Activated CD4-positive, CD25-positive, alpha-beta regulatory T cell (primary cell): ENCODE measurements at places on chromosomes 3 and 15.

DNA sequence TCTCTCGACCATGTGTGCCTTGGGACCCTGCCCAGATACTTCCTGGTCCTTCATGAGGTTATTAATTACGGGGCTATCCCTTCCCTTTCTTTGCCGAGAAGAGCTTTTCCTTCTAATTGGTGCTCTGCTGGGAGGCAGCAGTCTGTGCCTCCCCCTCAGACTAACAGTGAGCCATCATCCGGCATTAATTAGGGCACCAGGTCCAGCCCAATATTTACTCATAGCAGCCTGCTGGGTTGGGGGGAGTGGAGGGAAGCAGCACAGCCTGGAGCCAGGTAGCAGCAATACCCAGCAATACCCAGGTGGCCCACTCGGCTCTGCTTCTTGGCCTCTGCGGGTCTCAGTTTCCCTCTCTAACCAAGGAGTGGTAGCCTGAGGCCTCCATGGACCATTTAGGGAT, 20.1 kb downstream of the CACNA2D2 start:
- DNase-seq: no peak

GRCh38 chr3:139101396-139101795, 56.7 kb upstream of the PRR23C start:
- no peak for DNase-seq

- no peak for DNase-seq
These were observed 92.5 kb upstream of the MB21D2 start for GRCh38 chr3:193010191-193010590.

DNA sequence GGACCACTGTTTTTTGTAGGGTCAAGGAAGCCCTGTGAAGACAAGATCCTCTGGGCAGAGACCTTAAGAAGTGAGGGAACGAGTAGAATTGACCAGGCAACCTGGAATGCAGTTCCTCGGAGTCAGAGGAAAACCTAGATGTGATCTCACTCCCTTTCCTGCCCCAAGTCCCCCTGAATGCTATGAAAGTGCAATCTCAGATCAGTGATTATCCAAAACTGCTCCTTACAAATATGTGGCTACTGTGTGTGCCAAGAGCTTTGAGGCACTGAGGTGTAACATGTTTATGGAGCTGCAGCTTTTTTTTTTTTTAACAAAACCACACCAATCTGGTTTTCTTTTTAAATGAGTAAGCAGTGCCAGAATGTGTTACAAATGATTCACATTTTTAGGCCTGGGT, 35.8 kb downstream of the THSD4 start:
- no peak for DNase-seq

DNA sequence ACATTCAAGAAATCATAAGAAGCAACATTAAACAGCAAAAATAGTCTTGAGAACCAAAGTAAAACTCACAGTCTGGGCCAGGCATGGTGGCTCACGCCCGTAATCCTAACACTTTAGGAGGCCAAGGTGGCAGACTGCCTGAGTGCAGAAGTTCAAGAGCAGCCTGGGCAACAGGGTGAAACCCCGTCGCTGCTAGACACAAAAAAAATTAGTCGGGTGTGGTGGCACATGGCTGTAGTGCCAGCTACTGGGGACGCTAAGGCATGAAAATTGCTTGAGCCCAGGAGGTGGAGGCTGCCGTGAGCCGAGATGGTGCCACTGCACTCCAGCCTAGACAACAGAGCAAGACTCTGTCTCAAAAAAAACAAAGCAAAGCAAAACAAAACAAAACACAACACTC, 117.7 kb upstream of the GOLGA6L6 start:
- DNase-seq: no peak

DNA sequence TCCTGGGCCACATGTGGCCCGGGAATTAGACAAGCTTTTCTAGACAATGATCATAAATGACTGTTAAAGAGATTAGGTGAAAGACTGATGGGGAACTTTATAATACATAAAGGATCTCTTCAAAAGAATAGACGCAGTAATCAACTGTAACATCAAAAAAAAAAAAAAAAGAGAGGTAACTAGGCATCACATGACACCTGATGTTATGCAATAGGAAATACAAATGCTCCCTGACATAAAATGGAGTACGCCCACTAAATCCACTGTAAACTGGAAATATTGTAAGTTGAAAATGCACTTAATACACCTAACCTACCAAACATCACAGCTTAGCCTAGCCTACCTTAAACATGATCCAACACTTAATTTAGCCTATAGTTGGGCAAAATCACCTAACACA, 27.2 kb downstream of the GSK3B start:
- DNase-seq: no peak

- DNase-seq: no peak
These were observed 25.0 kb upstream of the ACAP2 start for GRCh38 chr3:195467641-195468390.

DNA sequence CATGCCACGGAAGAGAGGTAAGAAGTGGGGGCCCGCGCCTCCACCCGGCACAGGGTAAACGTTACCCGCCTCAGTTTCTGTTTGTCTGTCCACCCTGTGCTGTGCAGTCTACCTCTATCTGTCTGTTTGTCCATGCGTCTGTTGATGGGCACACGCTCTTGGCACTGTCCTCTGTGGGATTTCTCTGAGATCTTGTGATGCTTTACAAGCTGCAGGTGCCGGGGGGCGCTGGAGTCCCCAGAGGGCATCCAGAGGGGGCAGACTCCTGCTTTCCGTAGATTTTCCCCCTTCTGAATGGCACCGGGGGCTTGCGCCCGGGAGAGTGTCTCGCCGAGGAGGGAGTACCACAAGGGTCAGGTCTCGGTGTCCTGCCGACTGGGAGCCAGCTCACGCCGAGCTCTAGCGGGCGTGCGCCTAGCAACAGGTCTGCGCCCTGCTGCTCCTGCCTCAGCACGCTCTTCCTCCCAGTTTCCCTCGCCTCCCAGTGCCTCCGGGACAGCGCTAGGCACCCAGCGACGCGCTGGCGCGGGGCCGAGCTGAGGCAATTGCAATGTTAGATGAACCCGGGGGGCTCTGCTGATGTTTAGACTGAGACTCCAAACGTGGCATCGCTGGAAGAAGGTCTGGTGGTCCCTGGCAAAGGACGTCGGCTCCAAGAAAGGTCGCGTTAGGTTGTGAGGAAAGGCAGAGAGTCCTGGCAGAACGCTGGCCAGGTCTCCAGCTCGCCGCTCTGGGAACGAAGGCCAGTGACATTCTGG, 667 bp downstream of the CEMIP start:
- no peak for DNase-seq

DNA sequence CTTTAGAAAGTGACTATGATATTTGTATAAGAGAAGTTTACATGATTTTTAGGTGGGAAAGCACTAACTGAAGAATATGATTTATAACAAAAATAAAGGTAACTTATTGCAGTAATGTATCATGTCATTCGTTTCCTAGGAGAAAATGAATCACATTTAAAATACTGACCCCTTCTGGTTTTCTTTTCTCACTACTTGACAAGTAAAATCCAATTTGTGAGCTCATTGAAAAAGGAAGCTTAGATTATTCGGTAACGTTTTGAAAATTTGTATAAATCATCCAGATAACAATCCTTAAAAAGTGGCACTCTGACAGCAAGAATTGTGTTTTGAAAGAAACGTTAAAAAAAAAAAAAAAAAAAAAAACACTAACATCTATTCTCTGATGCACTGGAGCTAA, 39.0 kb downstream of the NSUN3 start:
- DNase-seq: no peak

DNA sequence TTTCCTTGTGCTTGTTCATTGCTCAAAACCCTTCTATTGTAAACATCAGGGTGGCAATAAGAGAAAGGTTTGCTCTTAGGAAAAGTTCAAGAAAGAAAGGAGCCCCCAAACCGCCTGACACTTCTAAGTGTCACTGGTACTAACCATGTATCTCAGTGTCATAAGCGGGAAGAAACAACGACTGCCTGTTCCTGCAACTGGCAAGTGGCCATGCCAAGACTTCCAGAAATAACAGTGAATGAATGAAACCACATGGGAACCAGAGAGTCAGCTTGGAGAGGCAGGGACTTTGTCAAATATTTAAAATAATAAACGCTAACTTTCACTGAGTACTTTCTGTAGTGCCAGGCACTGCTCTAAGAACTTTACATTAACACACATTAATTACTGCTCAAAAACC, 1.1 kb downstream of the PLSCR2 start:
- DNase-seq: no peak

DNA sequence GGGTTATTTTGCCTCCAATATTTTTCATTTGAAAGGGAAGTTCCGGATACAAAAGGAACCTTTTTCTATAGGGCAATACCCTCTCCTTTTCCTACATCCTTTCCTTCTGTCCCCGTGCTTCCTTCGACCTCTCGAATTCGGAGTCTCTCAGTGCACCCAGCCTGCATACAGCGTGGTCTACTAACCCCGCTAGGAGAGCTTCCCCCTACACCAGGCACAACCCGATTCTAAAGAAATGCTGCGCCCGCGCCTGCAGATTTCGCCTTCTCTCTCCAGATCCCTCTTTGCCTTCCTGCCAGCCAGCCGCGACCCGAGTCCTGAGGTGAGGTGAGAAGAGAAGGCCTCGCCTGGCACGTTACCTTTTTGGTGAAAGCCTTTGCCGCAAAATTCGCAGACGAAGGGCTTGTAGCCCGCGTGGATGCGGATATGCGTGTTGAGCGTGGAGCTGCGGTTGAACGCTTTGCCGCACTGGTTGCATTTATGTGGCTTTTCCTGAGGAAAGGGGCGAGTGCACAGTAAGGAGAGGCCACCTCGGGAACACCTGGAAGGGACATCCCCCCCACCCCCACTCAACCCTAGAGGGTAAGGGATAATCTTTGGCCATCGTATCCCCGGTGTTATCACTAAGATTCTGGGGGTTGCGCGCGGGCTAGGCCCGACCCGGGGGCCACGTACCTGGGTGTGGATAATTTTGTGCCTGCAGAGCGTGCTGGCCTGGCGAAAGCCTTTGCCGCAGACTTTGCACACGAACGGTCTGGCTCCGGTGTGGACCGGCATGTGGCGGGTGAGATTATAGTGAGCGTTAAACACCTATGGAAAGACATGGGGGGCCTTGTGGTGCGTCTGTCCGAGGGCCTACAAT, 2.3 kb downstream of the FEZF2 start:
- DNase-seq: no peak

DNA sequence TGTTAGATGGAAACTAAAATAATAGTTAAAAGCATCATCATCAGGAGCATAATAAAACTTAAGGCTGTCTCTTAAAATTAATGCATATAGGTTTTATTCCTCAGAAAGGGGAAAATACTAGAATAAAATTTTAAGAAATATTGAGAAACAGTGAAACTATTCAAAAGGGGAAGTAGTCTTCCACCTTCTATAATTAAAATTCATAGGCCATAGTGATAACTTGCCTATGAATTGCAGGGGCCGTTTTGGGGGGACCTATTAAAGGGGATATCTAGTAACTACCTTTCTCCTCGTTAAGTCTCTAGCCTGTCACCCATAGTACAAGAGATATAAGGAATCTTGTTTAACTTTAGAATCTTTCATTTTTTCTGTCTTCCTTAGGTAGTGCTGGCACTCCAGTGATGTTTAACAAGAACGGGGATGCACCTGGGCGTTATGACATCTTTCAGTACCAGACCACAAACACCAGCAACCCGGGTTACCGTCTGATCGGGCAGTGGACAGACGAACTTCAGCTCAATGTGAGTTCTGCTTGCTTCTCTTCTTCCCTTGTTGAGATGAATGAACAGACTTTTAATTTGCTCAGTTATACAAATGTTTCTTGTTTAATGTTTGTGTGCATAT, 600.4 kb downstream of the GRM7 start:
- DNase-seq: no peak

- DNase-seq: no peak
These were observed 71.3 kb downstream of the CMTM8 start for GRCh38 chr3:32309654-32310242.

GRCh38 chr15:92524874-92525565, 130.6 kb downstream of the FAM174B start:
- DNase-seq: no peak

GRCh38 chr3:165195640-165196576, at the start of gene SLITRK3:
Gene SLITRK3 (minus strand): TSS chr3:165196384. CDS start chr3:165190830, 5,554 bp downstream.
- DNase-seq: no peak

GRCh38 chr3:142152384-142152783, 3.0 kb upstream of the TFDP2 start:
- no peak for DNase-seq

DNA sequence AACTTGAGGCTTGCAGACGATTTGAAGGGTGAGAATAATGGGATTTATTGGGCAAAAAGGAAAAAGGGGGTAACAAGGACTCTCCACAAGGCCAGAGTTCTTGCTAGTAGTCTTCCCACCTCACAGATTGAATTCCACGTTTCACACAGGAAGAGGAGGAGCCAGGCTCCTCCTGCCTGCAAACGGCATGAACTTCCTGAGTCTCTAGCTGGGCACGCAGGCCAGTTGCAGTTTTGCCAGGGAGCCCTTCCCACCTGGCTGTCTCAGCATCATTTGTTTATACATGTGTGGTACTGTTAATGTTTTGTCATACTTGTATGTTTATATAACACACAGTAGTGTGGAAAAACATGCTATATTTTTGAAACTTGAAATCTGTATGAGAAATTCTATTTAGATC, 155.0 kb downstream of the NLGN1 start:
- DNase-seq: no peak

DNA sequence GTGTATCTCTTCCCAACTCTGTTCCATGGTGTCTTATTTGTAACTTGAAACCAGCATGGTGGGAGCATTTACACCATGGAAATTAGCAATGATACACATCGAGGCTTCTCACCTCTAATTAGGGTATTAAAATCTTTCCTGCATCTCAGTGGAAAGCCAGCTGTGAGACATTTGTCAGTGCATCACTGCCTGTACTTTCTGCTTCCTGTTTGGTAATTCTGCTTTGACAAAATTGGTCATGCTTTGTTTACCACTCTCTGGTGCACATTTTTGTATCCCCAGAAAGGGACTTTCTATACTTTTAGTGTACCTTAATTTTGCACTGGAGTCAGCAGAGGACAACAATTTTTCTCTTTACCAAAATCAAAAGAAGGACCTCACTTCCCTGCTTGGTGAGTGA, 402.1 kb downstream of the PDCD6IP start:
- DNase-seq: no peak

DNA sequence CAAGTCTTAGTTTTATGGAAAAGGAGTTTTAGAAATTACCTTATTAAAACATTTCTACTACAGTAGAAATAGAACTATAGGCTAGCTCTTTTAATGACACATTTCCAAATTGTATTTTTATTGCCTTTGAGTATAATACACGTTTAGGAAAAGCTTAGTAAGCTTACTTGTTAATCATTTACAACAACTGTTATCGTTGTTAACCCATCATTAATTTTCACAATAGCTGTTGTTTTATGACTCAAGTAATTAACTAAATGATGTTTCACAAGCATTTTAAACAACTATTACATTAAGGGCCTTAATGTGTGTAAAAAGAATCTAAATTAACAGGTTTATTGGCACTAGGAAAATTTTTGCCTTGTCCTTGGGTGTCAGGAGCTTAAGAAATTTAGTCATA, 120.5 kb upstream of the THRB start:
- DNase-seq: no peak

- no peak for DNase-seq
These were observed 49.1 kb downstream of the PDHB start for GRCh38 chr3:58384381-58385090.

GRCh38 chr3:148796799-148797198, 30.8 kb upstream of the CPB1 start:
- DNase-seq: no peak

- no peak for DNase-seq
These were observed 10.6 kb upstream of the SFMBT1 start for GRCh38 chr3:53056442-53056841.
